ENCODE measurements at places on chromosomes 16 and 17. TPM values are rescaled to one million over a fixed set of nuclear protein-coding genes. Genes with fewer than 3 reads are reported as not detected.
A peak's percentile ranks its signal among the peaks of the same experiment; 100 is the strongest.

DNA sequence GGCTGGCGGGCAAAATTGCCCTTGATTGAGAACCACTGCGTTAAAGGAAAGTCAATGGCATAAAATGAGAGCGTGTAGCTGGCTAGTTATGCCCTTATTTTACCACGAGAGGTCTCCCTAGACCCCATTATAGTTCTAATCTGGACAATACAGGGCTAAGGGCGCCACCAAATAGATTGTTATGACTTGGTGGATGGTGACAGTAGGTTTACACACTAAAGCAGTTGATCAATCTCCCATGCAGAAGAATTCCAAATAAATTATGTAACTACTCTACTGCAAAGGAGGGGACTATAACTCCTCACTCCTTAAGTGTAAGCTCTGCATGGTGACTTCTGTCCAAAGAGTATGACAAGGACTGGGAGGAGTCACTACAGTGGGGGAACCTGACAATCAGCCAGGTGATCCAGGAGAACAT is 20.4 kb upstream of the YPEL2 start:
- DNase-seq, result no peak

SCARF1 gene
- total RNA-seq, result 26.3 TPM

WFDC1 gene
- total RNA-seq, result 12.0 TPM

DNA sequence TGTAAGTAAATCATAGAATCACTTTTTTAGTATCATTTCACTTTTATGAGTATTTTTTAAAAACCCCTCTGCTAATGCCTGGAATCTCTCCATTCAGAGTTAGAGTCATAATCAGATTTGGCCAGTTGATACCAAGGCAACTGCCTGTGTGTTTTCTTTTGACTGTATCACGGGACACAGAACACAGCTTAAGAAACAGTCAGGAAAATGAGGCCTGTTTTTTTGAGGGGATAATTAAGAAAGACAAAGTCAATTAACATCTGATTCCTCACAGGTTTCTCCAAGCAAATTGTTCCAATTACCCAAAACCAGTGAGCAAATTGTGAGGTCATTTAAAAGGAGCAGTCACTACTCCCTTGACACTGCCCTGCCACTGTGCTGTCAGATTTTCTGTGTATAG is 944.5 kb upstream of the SOX9 start:
- no peak for DNase-seq

DNA sequence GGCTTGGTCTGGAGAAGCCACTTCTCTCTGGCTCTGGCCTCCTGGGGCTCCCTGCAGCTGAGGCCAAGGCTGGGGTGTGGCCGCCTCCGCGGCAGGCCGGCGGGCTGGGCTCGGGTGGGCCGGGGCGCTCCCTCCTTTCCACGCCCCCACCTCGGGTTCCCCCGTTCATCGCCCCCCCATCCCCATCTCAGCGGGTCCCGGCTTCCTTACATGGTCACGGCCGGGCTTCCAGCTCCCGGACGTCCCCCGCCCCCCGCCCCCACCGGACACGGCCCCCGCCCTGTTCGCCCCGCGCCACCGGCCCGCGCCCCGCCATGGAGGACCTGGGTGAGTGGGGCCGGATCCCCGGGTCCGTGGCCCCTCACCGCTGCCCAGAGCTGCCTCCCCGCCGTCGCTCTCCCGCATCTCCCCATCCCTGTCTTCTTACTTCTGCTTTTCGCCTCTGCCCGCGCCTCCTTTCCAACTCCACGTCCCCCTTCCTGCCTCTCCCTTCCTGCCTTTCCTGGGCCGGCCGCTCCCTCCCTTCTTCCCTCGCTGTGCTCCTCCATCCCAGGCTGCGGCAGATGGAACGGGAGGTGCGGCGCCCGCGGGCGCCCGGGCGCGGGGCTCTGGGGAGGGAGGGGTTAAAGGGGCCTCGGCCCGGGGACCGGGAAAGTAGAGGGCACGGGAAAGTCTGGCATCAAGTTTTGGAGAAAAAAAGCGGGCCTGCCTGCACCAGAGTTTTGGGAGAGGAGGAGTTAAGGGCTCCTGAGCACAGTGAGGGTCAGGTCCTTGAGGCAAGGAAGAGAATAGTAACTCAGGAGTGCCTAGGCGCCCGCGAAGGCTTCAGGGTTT is at the start of gene TGFB1I1:
TSS of gene TGFB1I1 (plus strand) at position 278 of the 834 bp plus-strand sequence. CDS start at position 315, 37 bp downstream.
- no peak for DNase-seq

- DNase-seq, result no peak
Measured at GRCh38 chr17:78669975-78670518, 92.9 kb upstream of the DNAH17 start.

SLC38A8 gene
- not detected for total RNA-seq

DNA sequence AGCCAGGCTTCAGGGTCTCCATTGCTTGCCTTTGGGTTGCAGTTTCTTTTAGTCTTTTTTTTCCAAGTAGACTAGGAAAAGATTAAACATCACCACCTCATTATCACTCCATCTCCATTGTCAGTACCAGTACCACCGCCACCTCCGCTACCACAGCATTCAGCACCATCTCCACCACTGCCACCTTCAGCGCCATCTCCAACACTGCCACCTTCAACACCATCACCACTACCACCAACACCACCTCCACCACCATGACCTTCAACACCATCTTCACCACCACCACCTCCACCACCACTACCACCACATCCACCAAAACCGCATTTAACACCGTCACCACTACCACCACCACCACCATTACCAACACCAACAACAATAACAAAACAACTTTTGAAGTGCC is 141.5 kb upstream of the MPHOSPH6 start:
- no peak for DNase-seq

MYL4 gene
- total RNA-seq, result not detected

DNA sequence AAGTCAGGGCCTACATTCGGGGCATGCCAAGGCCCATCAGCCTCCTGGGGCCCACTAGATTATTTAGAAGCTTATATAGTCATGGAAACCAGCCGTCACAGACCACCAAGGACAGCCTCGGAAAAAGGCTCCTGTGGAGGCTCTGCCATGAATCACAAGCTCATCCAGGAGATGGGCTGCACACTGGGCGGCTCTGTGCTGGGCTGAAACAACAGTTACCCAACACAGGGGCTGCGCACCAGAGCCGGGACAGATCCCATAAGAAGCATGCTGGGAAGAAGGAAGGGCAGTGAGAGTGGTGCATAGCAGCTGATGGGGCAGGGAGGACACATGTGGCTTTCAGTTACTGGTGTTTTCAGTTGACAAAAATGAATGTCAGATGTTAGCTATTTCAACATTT is 67.7 kb upstream of the GSG1L start:
- DNase-seq, result no peak

ADAD2 gene
- not detected for total RNA-seq

- no peak for DNase-seq
Measured at GRCh38 chr17:75572713-75573539, 14.7 kb upstream of the MYO15B start.

DNA sequence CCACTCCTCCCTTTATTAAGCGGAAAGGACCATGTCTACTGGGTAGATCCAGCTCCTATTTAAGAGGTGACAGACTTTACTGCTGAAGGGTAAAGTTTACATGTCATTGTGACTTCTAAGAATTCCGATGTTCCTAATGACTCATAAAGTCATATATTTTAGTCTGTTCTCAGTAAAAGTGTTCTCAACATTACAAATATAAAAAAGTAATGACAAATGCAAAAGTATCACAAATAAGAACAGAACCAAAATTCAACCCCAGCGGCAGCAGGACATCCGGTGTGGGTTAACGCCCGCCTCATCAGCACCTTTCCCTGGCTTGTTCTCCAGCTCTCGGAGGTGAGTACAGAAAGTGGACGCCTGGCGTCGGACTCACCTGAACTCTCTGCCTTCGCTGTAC is 6.8 kb downstream of the AXIN1 start:
- no peak for DNase-seq

P2RX5 gene
- total RNA-seq, result 1.7 TPM

- no peak for DNase-seq
Measured at GRCh38 chr17:75633486-75634375, 497 bp downstream of the SMIM5 start.

CCL23 gene
- total RNA-seq, result 13.3 TPM

DNA sequence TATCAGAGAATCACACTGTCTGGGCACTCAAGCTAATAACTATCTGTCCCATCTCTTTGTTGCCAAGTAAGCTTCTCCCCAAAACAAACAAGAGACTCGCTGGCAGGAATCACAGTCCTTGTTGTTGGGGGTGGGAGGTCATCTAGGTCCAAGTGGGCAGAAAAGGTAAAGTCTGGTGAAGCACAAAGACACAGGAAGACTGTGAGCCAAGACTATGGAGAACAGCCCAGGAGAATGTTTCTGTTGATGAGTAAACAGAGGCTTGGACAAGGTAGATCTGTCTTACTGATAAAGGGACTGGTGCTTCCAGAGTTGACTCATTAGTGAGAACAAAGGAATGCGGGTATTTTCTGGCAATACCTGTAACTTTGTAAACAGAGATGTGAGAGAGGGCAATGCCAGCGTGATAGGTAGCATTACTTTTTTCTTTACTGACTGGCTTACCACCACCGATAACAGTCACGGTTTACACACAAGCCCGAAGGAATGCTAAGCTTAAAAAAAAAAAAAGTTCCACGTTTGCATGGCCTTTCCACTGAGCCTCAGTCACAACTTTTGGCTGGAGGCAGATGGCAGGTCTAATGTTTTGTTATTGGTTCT is 11.5 kb upstream of the MMD start:
- no peak for DNase-seq

GRCh38 chr17:8360260-8360659 is 16.2 kb downstream of the KRABD2 start:
- DNase-seq, result no peak

DYNLRB2 gene
- total RNA-seq, result not detected

SMPD3 gene
- 3.4 TPM for total RNA-seq

DNAI2 gene
- not detected for total RNA-seq

- no peak for DNase-seq
Measured at GRCh38 chr16:29645694-29646187, 17.3 kb upstream of the SPN start.

GRCh38 chr17:29291163-29291752 is 2.7 kb downstream of the NUFIP2 start:
- no peak for DNase-seq

DNA sequence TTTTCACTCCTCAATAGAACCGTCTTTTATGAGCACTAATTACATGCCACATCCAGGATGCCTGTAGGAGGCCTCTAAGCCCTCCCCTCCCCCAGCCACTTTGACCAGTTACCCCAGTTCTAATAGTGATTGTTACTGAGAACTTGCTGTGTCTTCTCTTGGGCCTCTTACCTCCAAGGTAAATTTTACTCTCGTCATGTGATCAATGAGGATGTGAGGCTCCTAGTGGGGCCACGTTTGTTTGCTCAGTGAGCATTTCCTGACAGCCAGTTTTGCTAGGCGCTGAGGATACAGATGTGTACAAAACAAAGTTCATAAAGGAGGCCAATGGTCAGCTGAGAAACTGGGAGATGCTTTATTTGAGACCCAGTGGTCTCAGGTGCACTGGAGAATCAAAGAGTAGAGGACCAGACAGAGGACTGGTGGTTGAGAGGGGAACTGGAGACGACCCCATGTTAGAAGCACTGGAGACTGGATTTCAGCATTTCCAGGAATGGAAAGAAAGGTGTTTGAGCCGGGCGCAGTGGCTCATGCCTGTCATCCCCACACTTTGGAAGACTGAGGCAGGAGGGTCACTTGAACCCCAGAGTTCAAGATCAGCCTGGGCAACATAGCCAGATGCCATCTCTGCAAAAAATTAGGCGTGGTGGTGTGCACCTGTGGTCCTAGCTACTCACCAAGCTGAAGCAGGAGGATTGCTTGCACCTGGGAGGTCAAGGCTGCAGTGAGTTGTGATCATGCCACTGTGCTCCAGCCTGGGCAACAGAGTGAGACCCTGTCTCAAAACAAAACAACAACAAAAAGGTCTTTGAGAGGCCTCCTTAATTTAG is 2.6 kb downstream of the ATP2C2 start:
- DNase-seq, result no peak

GRCh38 chr16:65919145-65919985 is 447.1 kb upstream of the CDH5 start:
- peak; percentile 47 for DNase-seq

- DNase-seq, result no peak
Measured at GRCh38 chr16:67767953-67768352, 38.4 kb downstream of the RANBP10 start.

CLEC10A gene
- total RNA-seq, result 3.7 TPM

GRCh38 chr17:41738077-41738800 is 3.8 kb upstream of the HAP1 start:
- DNase-seq, result no peak

GRCh38 chr16:85049706-85050305 is 22.2 kb downstream of the KIAA0513 start:
- no peak for DNase-seq

PRSS27 gene
- total RNA-seq, result 61.6 TPM

Data from vagina (tissue), 2 donors.